ENCODE measurements at places on chromosomes 2 and 18.

GRCh38 chr2:41854227-41854626 is 193.6 kb upstream of the PKDCC start:
- DNase-seq, result no peak

DNA sequence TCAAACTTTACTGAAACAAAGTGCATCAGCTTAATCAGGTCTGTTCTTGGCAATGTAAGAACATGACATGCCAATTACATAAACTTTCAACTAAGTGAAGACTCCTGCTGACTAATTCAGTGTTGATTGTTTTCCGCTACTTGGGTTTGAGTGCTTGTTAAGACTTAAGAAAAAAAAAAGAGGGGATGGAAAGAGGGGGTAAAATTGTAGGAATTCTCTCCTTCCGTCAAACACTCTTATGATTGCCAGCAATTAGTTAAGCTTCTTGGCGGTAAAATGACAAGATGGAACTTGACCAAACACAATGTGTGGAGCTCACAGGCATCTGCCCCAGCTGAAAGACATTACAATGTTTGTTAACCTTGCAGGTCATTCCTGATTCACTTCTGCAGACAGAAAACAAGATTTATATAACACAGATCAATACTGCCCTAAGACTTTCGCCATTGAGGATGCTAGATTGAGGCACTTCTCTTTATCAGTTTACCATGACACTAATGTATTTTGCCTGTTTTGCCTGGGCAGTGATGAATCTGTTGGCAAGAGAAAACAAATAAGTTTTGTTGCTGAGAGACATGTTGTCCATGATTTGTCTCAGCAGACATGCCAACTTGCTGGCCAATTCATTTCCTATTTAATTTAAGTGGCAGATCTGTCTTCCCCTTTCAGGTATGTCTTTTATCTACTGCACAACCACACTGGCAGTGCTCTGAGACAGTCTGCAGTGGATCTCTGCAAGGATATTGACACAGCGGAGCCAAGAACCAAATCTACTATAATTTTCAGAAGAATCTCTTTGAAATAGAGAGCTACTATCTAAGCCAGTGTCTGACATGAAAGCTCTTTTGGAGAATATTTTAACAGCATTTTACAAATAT is 410.0 kb upstream of the KCNH7 start:
- no peak for DNase-seq

DNA sequence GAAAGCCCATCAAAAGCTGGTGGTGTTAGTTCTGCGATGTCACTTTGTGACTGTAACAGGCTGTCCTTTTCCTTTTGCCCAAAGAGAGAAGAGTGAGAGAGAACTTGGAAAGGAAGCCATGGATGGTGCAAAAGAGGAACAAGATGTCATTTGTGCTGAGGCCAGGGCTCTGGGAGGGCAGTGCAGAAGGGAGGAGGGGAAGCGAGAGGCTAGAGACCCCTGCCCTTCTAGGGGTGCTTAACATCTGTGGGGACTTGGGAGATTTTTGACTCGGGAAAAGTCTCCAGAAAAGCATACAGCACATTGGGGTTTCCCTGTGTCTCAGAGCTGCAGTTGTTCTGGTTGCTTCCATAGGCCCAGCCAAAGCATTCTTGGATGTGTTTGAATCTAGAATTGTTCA is 49.6 kb downstream of the ZBTB7C start:
- no peak for DNase-seq

GRCh38 chr2:41937921-41938708 is 109.7 kb upstream of the PKDCC start:
- DNase-seq, result no peak

DNA sequence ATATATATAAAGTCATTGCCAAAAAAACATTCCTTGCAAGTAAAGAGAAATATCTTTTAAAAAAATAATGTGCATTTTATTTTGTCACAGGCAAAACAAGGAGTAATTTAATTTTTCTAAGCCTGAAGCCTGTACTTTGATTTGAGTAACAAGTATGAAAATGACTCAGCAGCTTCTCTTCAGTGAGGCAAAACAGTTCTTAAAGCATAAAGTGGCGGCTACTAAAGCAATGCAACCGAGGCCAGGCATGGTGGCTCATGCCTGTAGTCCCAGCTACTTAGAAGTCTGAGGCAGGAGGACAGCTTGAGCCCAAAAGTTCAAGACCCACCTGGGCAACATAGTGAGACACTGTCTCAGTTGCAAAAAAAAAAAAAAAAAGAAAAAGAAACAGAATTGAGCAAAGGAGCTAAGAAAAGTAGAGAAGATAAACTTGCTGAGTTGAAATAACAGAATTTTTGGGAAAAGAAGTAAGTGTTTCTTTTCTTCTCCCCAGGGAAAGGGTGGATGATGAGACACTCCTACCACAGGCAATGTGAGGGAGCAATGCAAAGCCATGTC is 29.6 kb downstream of the DOK1 start:
- DNase-seq, result no peak

DNA sequence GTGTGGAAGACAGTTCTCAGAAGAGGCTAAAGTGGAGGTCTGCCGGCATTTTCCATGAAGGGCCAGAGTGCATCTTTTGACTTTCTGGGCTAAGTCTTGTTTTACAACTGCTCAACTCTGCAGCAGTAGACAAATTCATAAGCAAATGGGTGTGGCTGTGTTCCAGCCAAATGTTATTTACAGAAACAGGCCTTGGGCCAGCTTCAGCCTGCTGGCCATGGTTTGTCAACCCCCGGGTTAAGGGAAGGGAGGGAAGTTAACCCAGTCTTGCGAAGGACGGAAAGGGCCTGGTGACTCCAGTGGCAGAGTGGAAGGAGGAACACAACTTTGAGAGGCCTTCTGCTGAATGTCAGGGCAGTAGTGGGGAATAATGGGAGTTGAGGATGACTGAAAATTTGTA is 34.3 kb upstream of the NCKAP5 start:
- DNase-seq, result no peak

DNA sequence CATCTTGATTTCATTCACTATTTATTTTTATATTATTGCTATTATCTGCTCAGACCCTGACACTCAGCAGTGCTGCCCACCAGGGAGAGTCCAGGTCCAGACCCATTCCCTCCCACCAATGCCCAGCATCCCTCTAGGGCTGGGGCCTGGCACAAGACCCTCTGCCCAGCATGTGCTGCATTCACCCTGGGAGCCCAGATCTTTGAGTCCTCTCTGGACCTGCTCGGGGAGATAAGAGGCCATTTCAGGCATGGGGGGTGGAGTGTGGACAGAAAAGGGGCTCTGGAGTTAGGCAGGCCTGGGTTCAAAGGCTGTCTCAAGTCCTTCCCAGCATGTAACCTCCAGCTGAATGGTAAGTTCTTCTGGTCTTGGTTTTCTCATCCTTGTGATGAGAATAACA is 209.6 kb downstream of the CYP26B1 start:
- no peak for DNase-seq

DNA sequence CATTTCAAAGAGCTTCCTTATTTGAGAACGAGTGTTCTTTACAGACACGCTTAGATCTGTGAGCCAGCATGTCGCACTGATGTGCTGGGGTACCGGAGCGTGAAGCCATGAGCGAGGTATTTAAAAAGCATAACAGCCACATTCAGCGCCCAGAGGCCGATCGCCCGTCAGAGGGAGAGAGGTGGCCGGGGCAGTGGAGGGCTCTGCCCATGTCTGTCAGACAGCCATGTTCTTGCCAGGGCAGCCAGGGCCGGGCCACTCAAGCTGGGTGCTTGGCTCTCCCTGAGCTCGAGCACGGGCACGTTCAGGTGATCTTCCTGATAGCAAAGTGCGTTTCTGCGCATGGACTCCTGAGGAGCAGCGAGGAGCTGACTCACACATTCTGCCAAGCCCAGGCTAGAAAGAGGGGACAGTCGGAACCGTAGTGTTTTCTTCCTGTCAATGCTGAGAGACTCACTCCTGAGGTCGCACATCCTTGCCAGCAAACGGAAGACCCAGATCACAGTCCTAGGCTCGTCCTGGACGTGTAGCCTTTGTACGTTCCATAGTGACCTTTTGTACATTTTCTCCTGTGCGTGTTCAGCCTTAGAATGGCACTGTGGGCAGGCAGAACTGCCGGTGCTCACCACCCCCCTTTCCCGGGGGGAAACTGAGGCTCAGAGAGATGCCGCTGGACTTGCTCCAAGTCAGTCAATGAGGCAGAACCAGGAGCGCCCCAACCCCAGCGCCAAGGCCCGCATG is 100.7 kb downstream of the NFATC1 start:
- no peak for DNase-seq

DNA sequence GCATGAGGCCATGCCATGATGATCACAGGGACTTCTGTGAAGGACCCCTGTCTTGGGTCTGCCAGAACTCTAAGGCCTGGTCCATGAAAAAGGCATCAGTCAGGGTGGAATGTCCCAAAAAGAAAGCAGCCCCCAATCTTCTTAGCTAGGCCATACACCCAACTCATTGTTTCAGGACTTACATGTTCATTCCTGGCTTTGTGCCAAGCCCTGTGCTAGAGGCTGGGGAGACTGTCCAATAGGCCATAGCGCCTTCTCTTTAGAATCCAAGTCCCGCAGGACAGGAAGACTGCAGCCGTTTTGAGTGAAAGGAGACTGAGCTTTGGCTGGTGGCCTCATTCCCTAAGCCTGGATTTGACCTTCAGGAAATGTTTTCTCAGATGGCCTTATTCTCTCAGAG is 247.3 kb downstream of the PRKCE start:
- no peak for DNase-seq

GRCh38 chr18:58955738-58956137 is 91.1 kb downstream of the ZNF532 start:
- no peak for DNase-seq

- no peak for DNase-seq
Observed at GRCh38 chr2:50443868-50444630, 587.9 kb downstream of the NRXN1 start.

DNA sequence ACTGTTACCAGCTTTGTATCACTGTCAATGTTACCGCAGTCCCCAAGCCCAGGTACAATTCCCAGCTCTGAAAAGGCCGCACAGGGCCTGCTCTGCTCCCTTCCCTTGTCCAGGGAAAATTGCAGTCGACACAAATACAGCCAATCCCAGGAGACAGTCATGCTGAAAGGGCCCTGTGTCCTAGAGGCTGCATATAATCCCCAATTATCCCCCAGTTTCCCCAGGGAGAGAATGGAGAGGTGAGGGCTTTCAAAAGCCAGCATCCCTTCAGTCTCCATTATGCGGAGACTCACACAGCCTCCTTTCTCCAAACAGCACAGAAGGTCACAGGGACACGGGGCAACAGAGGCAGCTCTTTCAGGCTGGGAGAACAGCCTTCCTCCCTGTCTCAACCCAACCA is 17.1 kb upstream of the CTIF start:
- no peak for DNase-seq

GRCh38 chr2:191831410-191831994 is 15.4 kb downstream of the CAVIN2 start:
- DNase-seq, result no peak

- no peak for DNase-seq
Observed at GRCh38 chr2:112150447-112150846, 12.3 kb downstream of the FBLN7 start.

GRCh38 chr2:5590886-5591285 is 101.3 kb upstream of the SOX11 start:
- no peak for DNase-seq

GRCh38 chr18:25915907-25916306 is 174.5 kb downstream of the SS18 start:
- no peak for DNase-seq

DNA sequence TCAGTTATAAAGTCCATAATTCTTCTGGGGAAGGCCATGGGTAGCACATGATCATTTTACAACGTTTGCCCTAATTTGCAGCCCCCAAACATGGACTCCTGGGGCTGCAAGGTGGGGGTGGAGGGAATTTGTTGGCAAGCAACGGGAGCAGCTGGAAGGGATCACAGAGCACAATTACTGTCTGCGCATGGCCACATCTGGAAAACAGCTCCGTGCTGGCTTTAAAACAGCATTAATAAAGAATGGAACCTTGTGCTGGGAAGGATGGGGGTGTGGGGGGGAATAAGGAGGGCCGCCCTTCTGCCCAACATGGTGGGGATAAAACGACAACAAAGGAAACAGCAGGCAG is 60.9 kb upstream of the SLC14A2 start:
- DNase-seq, result no peak

DNA sequence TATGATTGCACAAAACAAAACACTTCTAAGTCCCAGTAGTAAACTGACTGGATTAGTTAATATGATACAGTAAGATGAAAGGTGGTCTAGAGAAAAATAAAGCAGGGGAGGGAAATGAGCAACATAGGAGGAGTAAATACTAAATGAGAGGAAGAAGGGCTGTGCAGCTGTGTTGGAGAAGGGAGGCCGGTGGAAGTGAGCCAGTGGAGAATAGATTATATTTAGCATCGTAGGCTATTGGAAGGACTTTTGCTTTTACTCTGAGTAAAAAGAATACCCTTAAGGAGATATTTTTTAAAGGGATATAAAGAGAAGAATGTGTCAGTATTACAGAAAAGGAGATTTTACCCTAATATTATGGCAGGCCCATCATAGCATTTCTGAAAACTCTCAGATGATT is 12.7 kb downstream of the WDR75 start:
- DNase-seq, result no peak

DNA sequence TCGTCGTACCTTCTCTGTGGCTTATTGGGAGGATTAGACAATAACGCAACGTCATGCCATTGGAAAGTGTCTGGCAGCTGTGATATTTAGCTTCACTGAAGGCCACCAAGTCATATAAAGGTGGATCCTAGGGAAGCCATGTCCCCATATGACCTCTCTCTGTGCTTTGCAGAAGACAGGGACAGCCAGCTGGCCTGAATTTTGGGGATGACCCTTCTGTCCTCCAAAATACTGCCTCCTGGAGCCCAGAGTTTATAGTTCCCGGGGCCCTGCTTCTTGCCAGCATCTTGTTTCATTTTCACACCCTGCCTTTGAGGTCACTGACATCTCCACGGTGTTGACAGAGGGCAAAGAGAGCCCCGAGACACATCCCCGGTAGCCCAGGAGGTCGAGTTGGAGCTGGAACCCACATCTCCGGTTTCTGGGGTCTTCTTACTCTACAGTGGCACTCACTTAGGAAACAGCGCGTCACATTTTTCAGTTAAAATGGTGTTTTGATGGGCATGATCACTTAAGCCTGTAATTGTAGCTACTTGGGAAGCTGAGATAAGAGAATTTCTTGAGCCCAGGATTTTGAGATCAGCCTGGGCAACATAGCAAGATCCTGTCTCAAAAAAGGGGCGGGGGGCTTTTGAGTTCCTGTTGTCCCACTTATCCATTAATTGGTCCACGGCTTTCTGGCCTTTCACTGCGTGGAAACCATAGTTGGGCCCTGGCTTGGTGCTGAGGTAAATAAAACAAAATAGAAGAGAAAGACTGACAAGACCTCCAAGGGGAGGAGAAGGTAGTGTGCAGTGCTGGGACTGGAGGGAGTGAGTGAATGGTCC is 101.1 kb downstream of the DDX1 start:
- DNase-seq, result no peak

GRCh38 chr2:73494031-73494430 is 108.4 kb downstream of the ALMS1 start:
- no peak for DNase-seq

DNA sequence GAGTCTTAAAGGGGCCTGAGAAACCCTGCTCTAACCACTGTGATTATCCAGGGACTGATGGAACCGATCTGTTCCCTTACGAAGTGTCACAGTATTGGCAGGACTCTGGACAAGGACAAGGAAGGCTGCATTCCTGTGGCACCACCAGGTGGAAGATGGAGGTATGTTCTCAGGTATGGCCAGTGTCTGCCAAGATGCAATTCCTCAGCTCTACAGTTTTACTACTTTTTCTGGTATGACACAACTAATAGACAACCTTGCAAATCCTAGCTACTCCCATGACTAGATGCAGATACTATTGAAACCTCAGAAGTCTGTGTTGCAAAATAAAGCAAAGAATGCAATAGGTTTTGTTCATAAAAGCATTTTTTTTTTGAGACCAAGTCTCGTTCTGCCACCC is 14.6 kb downstream of the RAB31 start:
- no peak for DNase-seq

GRCh38 chr2:157404363-157404762 is 39.5 kb downstream of the CYTIP start:
- DNase-seq, result peak; percentile 49
